Tibial artery (tissue), 4 donors: ENCODE measurements at places on chromosomes 12 and 14.

DNA sequence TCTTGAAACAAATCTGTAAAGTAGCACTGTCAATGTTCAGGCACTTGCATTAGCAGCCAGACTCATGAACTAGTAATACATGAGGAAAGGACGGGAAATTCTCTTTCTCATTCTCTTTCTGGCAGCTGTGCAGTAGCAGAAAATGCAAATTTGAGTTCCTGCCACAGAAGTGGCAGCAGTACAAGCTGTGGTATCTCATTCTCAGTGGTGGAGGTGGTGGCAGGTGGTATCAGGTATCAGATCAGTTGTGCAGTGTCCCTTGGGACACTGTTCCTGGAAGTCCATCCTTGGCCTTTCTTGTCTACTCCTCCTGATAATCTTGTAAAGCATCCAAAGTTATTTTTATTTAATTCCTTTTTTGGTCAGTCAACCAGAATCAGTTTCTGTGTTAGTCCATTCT, 103.0 kb downstream of the C12orf42 start:
- no peak for DNase-seq

DNA sequence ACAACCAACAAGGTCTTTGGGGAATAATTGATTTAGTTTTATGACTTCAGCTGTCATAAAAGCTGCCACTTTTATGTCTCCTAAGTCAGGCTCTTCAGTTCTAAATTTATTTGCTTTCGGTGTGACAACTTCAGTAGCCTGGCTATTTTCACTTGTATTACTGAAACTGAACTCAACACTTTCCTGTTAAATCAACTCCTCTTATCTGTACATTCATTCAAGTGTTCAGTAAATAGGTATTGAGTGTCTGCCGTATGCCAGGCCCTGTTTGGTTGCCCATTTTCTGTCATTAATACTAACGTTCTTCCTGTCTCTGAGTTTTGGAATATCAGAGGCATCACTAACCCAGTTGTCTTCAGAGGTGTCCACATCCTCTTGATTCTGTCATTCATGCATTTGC, 7.5 kb downstream of the UTP20 start:
- DNase-seq, result no peak

GRCh38 chr14:37946819-37947218, 260.9 kb upstream of the SSTR1 start:
- no peak for DNase-seq

GRCh38 chr12:90481748-90482147, 473.2 kb downstream of the CCER1 start:
- DNase-seq, result no peak

- no peak for DNase-seq
Observed at GRCh38 chr14:61287196-61287595, 6.1 kb upstream of the TMEM30B start.

- DNase-seq, result no peak
Observed at GRCh38 chr12:115370650-115371049, 686.7 kb upstream of the TBX3 start.

DNA sequence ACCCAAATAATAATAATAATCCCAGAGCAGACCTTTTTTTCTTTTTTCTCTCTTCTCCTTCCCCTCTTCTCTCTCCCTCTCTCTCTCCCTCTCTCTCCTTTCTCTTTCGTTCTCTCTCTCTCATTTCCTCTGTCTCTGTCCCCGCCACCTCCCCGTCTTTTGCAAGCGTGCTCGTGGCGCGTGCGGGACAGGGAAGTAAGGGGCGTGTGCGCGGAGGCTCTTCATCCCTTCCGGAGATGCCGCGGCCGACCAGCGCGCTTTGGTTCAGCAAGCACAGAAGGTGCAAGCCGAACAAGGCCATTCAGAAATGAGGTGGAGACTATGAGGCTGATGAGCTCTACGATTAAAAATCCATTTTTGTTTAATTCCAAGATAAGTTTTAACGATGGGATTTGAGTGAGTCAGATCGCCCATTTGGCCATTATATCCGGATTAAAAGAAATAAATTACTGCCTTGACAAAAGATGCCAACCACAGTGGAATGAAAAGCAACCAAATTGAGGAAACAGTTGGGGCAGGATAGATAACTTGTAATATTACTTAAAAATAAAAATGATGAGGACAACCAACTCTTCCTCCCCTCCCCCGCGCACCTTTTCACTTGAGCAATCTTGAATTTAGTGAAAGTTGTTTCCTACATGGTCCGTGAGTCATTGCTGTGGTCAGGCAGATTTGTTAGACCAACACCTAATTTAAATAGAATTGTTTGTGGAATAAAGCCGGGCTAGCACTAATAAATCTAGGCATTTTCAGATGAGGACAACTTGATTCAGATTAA, 1.2 kb upstream of the AMIGO2 start:
- peak; percentile 82 for DNase-seq

GRCh38 chr12:31600252-31600651, 9.3 kb upstream of the DENND5B start:
- DNase-seq, result no peak

- DNase-seq, result no peak
Observed at GRCh38 chr14:28760431-28760996, 6.1 kb upstream of the FOXG1 start.

GRCh38 chr14:91418387-91419043, 895 bp upstream of the CCDC88C start:
- DNase-seq, result no peak

- no peak for DNase-seq
Observed at GRCh38 chr12:105887131-105887530, 251.6 kb downstream of the NUAK1 start.

DNA sequence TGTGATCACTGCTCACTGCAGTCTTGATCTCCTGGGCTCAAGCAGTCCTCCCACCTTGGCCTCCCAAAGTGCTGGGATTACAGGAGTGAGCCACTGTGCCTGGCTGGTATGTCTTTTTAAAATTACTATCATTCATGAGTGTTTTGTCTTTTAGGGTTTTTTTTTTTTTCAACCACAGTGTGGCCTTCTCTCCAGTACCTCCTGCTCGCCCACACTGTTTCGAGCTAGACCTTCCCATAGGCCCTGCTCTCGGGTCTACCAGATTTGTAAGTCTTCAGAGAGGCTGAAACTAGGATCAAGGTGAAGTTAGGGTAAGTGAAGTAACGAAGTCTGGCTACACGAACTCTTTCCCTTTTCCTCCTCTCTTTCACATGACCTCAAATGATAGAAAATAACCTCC, 1.5 kb downstream of the BIN2 start:
- no peak for DNase-seq

GRCh38 chr14:30385925-30386324, 173.0 kb upstream of the G2E3 start:
- DNase-seq, result no peak

DNA sequence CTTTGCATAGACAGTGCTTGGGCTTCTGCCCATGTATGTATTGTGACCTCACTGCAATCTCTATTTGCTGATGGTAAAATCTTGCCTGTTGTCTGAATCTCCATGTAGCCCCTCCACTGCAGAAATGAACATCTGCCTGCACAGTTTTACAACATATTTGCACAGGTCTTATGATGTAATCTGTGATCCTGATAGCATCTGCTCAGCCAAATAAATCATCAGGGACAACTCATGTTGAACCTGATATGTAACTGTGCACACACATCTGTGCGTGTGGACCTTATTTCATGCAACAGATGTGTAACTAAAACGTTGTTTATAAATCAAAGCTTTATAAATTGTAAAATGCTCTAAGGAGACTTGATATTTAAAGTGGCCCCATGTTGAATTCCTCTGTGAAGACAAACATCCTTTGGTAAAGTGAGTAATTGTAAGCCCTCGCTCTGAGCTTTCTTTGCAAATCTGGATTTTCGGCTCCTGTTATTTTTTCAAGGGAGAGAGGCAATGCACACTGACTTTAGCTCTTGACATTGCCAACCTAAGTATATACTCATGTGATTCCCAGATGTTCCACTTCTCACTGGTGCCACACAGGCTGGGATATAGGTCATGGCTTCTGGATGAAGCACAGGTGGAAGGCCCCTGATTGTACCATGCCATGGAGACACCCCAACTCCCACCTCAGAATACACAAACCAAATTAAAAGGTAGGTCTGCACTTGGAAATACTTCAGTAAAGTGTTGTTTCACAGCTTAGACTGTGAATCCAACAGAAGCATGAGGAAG, 371.3 kb downstream of the GRIN2B start:
- DNase-seq, result no peak

DNA sequence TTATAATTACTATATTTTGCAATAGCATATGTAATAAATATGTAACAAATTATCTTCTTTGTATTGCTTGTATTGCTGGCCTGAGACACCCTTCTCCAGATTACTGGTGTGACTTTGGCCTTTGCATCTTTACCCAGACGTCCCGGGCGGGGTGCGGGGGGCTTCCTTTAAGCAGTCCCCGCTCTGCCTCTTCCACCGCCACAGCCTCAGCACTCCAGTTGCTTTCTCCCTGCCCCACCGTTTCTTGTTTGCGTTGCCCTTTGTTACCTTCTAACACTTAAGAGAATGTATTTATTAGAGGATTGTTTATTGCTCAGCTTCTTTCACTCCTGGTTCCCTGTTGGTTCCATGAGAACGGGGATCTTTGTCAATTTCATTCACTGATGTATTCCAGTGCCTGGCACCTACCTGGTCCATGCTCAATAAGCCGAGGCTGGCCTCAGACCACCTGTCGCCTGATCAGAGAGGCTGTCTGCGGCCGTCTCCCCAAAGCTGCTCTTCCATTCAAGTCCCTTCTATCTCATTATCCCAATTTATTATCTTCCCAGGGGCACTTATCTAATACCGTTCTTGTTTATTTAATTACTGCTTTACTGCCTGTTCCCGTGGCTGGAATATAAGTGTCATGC, 100.5 kb upstream of the RFLNA start:
- DNase-seq, result no peak

DNA sequence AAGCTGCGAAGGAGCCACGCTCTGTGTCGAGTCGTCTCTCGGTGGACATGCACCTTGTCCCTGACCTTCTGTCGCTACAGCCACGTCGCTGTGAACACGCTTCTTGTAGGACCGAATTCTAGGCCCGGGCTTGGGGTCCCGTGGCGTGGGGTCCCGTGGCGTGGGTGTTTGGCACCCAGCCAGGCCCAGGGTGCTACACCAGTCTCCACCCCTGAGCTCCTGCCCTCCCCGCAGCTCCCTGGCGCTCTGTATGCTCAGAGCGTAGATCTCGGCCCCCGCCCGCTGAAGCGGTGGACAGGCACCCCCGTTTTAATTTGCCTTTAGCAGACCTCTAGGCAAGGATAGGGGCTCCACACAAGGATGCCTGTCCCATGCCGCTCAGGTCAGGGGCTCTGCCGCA, 16.5 kb downstream of the MMP17 start:
- DNase-seq, result no peak

DNA sequence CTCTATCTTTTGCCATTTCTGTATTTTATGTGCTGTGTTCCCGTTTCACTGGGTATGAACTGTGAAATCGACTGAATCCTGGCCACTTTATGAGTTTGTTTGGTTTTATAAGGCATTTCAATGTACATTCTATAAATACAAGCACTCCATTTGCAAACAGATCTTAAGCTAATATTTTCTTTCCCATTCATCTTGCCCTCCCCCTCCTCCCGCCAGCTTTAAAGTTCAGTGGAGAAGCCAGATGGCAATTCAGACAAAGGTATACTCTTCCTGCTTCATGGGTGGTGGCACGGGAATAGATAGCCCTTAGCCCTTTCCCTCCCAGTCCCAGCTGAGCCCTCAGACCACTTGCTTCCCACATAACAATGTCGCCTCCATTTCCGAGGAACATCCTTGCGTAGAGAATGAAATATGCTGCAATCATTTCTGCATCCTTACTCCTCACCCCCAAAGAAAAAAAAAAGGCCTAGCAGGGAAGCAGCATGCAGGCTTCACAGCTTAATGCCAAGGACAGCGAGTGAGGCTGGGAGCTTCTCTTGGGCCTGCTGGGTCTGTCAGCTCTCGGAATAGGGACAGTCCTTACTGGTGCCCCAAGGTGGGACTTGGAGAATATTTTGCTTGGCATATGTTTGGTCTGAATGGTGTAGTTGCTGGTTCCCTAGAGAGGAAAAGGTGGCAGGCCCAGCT, 52.8 kb upstream of the SRSF5 start:
- DNase-seq, result no peak

DNA sequence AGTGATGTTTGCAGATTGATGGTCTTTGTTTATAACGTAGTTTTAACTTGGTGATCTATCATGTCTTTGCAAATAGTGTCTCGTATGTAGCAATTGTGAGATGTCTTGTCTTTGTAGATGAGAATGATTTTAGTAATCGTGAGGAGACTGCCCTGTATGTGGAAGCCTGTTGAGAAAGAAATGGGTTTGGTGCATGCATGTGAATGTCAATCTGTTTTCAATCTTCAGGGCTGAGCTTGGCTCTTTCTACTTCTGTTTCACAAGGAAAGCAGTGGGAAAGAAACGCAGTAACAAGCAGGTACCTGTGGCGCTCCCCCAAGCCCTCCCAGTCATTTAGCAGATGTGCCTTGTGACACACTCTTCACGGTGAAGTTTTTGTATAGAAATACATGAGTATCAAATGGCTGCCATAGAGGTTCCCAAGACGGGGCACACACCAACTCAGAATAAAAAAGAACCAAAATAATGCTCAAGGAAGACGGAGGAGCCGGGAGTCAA, 342.8 kb upstream of the DDHD1 start:
- DNase-seq, result no peak

GRCh38 chr12:123533672-123534643, at the start of gene RILPL1:
Gene RILPL1, minus strand, starts transcription at chr12:123533719. Its CDS starts 237 bp downstream, at chr12:123533482.
- peak; percentile 75 for DNase-seq

DNA sequence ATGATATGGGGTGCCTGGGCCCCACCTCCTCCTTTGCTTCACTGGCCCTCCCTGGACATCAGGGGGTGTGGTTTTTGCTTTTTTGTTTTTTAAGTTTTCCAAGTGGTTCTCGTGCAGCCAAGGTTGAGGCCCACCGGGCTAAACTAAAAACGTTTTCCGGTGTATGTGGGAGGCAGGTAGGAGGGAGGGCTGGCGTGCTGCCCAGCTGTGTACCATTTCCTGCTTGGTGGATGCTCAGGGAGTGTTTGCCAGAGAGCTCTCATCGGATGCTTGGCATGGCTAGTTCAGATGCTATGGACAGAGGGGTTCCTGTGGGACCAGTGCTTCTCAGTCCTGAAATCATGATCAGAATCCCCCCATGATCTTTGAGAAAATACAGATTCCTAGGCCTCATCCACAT, 246.4 kb downstream of the CACNA1C start:
- no peak for DNase-seq

DNA sequence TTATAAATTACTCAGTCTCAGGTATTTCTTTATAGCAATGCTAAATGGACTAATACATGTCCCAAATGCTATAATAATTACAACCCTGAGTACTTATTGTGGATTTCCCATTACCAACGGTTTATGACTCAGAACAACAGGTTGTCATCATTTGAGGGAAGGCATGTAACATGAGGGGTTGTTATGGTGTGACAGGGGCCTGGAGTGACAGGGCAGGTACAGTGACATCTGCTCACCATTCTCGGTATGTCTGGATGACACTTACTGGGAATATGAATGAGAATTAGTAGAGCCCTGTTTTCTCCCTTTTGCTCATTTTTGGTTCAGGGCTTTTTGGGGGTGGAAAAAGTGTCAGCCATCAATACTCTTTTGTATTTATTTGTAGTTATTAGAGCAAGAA, 36.2 kb upstream of the FERMT2 start:
- no peak for DNase-seq

DNA sequence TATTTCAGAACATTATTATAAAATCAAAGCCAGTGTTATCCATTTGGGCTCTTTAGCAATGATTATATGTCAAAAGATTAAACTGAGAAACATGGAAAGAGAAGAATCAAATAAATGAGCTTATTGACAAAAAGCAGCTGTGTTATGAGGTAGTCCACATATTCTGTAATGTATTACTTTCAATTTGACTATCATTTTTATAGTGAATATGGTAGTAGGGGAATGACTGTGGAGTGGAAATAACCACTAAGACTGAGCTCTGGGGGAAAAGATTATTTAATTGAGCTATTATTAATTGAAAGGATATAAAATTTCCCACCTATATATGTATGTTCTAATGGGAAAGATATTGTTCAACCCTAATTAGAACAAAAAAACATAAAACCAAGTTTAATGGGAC, 381.3 kb downstream of the TMTC2 start:
- no peak for DNase-seq
